ENCODE measurements at places on chromosomes 13 and 19.

- DNase-seq = no peak
These were observed 20.9 kb downstream of the ZNF536 start for GRCh38 chr19:30393046-30393445.

DNA sequence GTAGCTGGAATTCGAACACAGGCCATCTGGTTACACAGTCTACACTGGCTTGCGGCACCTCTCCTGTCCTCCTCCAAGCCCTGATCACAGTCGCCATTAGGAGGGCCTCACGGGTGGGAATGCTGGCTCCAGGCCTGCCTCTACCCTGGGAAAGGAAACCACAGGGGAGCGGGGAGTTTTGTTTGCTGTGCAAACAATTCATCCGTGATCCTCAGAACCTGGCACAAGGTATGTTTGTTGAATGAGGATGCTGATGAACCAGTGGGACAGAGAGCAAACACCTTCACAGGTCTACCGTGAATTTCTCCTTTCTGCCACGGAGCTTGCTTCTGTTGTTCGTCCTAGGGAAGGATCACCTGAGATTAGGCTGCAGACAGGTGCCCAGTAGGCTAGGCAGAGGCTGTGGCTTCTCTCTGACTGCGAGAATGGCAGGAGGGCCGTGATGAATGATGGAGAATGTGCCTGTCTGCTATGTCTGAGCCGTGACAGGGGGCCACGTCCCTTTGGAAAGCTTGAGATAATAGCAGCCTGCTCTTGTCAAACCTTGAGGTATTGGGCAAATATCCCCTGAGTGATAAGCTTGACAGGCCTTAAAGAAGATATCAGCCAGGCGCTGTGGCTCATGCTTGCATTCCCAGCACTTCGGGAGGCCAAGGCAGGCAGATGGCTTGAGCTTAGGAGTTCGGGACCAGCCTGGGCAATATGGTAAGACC lies 36.7 kb downstream of the PIN1 start:
- DNase-seq = no peak

GRCh38 chr13:109715902-109716301 lies 70.5 kb downstream of the IRS2 start:
- no peak for DNase-seq

DNA sequence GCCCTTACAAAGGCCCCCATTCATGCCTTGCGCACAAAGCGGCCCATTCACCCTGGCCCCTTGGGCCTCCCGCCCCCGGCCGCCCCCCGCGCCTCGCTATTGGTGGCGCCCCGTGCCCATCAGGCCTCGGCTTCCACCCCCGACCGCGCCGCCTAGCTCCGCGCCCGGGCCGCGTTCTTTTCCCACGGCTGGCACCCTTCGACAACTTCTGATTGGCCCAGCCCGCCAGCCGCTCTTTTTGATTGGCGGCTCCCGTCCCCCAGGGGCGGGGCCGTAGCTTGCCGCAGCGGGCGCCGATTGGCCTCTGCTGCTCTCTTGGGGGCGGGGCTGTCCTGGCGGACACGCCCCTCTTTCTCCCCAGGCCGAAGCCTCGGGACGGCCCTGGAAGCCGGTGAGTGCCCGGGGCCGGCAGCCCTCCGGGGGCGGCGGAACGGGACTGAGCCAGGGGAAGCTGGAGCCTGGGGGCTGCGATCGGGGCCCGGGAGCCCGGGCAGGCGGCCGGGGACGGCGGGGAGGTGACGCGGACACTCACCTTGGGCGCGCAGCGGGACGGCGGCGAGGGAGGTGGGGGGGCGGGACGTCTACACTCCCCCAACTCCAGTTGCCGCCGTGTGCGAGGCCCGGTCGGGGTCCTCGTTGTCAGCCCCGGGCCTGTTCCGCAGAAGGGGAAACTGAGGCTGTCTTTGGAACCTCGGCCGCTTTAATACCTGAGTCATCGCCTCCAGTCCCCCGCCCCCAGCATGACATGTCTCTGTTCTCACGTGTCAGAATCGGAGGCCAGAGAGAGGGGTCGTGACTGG lies at the start of gene MYH14:
Gene MYH14 (plus strand): TSS at position 342 of the 800 bp plus-strand sequence. CDS start 6,744 bp downstream, outside the sequence.
- no peak for DNase-seq

DNA sequence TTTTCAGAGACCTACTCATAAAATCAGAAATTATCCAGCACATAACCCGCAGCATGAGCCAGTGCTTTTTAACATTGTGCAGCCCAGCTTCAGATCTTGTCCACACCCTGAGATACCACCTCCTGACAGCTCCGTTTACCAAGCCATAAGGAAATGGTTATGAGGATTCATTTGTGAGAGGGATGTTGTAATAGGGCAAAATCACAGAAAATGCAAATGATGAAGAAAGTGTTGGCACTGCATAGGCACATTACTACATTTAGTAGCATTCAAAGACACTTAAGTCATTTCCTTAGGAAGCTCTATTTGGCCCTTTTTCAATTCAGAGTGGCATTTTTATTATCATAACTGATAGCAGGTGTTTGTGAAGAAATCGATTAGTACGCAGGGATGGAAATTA lies 277.5 kb downstream of the DNAJC15 start:
- DNase-seq = no peak

DNA sequence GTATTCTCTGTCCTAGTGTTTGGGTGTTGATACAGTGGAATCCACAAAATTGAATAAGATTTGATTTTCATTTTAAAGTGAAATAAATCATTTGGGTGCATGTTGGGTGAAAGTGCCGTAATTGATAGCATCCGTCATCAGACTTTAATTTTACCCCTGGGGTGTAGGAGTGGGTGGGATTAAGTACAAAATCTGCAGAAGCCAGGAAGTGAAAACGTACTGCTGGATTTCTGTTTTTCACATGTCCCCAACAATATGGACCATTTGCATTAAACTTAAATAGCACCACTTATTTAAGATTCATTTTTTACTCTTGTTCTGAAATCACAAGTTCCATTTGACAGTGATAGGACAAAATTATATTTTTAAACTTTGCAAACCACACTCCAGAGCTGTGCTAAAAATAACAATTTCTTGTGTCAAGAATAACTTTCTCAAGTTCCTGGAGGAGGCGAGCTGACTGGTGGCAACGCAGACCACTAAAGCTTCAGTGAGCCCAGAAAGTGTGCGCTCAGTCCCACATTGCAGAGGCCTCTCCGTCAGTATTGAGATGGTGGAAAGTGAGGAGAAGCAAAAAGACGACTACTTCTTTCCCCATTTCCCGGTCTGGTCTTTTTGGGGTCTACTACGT lies 71.3 kb downstream of the ARHGEF7 start:
- no peak for DNase-seq

GRCh38 chr19:43028866-43029265 lies 2.6 kb upstream of the PSG11 start:
- DNase-seq = no peak

DNA sequence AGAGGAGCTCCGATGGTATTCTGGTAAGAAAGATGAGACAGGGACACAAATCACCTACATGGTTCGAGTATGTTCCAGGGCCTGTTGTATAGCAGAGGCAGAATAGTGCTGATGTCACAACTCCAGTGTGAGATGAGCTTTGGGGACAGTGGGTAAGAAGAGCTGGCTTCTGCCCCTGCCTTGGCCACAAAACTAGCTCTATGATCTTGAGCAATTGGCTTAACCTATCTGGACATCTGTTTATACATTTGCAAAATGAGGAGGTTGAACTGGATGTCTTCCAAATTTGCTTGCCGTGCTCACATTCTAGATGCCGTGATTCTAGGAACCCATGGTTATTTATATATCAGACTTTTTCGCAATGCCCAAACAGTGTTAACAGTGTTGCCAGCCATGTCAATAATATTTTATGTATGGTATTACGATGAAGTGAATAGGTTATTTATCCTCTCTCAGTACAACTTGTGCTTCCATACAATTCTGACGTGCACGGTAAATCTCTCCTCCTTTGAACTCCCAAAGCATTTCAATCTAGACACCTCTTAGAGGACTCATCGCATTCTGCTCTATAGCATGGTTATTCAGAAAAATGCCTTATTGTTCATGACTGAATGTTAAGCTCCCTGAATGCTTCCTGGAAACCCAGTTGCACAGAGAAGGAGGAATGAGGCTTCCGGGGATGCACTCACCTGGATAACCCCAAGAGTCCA lies 316.0 kb downstream of the FOXO1 start:
- DNase-seq = no peak

DNA sequence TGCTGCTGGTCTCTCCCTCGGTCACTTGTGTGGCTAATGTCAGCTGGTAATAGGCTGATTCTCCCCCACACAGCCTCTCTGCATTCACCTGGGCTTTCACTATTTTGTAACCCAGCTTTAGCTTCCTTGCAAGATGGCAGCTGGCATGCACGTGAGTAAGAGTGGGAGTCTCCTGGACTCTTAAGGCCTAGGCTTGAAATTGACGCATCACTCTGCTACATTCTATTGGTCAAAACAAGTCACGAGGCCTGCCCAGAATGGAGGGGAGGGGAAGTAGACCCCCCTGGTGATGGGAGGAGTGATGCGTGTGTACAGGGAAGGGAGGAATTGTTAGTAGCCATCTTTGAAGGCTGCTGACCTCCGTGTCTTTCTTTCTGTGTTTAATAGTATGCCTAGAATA lies 24.9 kb upstream of the PNMA8B start:
- DNase-seq = no peak

- no peak for DNase-seq
These were observed 70.0 kb downstream of the FOXO1 start for GRCh38 chr13:40596484-40596883.

GRCh38 chr19:19006213-19006612 lies 27.1 kb downstream of the SUGP2 start:
- DNase-seq = no peak

GRCh38 chr19:47495478-47496372 lies 11.7 kb upstream of the KPTN start:
- no peak for DNase-seq

GRCh38 chr19:34391813-34392212 lies 12.4 kb upstream of the PDCD2L start:
- no peak for DNase-seq

GRCh38 chr13:113853518-113854237 lies 10.2 kb downstream of the GAS6 start:
- no peak for DNase-seq

- DNase-seq = no peak
These were observed 3.6 kb downstream of the TMEM259 start for GRCh38 chr19:1017115-1017905.

All from stimulated activated CD4-positive, alpha-beta T cell treated with anti-CD3 and anti-CD28 coated beads, Interleukin-2, amount 100 ng/mL, for 24 hours (primary cell).